ENCODE measurements at places on chromosomes 1 and 21.

- no peak for DNase-seq
Measured at GRCh38 chr1:42679364-42679983, 2.7 kb upstream of the YBX1 start.

- DNase-seq, result no peak
Measured at GRCh38 chr1:172976222-172977041, 74.3 kb downstream of the TNFSF18 start.

GRCh38 chr1:149986486-149987296 lies 23.8 kb downstream of the OTUD7B start:
- no peak for DNase-seq

- DNase-seq, result no peak
Measured at GRCh38 chr1:64901663-64902062, 64.7 kb downstream of the JAK1 start.

GRCh38 chr1:26915204-26915842 lies 1.5 kb upstream of the NR0B2 start:
- DNase-seq, result no peak

DNA sequence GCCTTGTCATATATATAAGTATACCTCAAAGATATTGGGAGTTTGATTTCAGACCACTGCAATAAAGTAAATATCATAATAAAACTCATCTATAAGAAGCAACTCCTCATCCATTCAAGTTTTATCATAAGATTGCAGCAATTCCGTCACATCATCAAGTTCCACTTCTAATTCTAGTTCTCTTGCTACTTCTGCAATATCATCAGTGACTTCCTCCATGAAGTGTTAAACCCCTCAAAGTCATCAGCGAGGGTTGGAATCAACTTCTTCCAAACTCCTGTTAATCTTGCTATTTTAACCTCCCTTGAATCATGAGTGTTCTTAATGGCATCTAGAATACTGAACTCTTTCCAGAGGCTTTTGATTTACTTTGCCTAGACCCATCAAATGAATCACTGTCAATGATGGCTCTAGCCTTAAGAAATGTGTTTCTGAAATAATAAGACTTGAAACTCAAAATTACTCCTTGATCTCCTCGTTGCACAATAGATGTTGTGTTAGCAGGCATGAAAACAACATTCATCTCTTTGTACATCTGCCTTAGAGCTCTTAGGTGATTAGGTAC lies 88.3 kb downstream of the RPE65 start:
- DNase-seq, result no peak

DNA sequence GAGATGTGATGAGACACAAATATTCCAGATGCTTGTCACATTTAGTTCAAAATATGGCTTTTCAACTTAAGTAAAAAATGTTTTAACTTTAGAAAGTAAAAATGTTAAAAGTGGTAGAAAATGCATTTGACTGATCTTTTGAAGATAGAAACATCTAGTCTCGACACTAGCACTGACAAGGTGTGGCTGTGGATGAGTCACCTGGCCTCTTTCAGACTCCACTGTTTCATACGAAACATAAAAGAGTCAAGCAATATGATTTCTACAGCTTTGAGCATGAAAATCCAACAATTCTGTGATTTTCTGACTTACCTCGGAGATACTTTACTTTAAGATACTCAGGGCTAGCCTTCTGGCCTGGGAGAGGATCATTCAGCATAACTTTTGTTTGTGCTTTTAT lies 47.7 kb downstream of the TTC13 start:
- no peak for DNase-seq

DNA sequence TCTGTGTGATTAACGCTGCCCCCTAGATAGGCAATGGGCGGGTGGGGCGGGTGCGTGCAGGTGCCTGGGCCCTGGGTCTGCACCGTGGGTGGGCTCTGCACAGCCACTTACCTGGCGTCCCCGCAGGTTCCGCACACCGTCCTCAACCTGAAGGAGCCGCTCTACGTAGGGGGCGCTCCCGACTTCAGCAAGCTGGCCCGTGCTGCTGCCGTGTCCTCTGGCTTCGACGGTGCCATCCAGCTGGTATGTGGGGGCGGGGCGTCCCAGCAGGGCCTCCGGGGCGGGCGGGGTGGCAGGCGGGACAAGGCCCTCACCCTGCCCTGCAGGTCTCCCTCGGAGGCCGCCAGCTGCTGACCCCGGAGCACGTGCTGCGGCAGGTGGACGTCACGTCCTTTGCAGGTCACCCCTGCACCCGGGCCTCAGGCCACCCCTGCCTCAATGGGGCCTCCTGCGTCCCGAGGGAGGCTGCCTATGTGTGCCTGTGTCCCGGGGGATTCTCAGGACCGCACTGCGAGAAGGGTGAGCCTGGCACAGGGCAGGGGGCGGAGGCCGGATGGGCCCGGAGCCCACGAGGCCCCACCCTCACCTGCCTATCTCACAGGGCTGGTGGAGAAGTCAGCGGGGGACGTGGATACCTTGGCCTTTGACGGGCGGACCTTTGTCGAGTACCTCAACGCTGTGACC lies 22.8 kb downstream of the RNF223 start:
- no peak for DNase-seq

DNA sequence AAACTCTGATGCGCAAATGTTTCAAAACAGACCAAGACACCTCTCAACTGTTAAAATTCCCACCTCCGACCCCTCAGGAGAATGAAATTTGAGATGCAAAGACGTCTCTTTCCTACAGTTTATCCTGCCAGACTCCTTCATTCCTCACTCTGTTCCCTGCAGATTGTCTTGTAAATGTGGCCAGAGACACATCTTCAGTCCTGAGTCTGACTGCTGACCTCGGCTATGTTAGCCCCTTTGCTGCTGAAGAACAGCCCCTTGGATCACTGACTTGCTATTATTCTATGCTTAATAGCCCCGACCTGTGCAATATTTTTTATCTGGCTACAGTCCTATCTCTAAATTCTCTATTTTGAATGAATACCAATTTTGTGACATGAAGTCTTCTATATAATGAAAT lies 16.6 kb upstream of the ESRRG start:
- DNase-seq, result no peak

- no peak for DNase-seq
Measured at GRCh38 chr1:81453367-81453703, 347.4 kb upstream of the ADGRL2 start.

DNA sequence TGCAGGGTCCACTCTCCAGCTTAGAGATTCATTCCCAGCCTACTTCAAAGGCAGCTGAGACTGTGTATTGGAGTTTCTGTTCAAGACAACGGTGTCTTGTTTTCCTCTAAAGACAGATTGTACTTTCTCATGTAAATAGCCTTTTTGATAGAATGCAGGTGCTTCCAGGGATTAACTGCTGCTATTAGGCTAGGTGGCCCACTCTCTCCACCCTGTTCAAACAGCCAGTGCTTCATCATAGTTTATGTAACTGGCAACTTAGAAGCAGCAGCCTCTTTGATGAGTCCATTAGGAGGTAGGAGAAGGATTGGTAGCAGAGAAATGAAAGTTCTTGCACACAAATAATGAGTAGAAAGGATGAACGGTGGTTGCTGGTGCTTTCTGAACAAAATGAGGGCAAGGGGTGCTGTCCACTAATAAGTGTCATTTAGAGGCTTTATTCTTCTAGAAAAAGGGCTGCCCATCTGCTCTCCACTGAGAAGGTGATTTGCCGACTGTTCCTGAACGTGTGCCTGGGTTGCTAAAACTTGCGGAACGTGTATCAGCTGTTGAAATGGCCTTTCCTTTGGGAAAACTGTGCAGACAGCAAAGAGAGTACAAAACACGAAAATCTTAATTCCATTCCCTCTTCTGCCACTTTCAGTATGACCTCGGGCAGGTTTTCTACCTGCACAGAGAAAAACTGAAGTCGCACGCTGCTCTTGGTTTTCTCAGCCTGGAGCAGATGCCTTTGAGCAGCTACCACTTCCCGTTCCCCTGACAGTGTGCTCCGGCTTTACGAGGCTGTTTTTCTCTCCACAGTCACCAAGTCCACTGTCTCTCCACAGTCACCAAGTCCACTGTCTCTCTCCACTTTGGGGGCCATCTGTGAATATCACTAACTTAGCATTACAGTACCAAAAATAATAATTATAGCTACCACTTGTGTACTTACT lies 228.9 kb downstream of the KIF26B start:
- no peak for DNase-seq

DNA sequence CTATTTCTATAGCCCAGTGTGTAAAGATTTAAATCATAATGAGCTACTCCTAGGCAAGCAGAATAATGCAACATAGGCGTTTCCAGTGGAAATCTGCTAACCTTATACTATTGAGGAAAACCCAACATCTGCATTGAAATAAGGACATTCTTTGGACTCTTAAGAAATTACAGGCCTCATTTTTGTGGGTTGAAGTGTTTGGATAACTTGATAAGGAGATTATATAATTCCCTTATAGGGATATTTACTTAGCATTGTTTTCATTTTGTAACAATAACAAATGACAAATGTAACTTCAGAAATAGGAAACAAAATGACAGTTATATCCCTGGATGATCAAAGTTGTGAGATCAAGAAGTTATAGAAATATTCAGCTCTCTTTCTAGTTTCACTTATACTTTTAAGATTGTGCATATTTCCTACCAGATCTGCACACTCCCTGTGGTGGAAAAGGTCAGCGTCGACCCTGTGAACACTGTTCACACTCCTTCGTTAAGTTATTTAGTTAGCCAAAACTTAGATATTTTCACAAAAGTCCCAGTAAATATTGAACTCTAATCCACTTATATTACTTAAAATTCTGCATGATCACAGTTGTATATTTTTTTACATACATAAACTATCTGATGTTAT lies 284.4 kb upstream of the C1orf105 start:
- no peak for DNase-seq

DNA sequence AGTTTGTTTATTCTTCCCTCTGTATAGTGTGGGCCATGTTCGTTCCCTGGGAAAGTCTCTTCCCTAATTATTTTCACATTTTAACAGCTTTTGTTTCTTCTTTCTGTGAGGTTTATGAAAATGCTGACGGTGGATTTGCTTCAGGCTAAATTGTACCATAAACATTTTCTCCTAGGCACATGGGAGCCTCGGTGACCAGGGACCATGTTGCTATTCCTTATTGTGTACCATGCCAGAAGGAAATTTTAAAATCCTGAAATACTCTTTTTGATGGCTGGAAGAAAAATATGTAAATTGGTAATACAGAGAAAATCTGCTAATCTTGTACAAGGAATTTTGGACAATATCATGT lies 230.1 kb upstream of the JUN start:
- no peak for DNase-seq

GRCh38 chr1:43932786-43933385 lies 715 bp upstream of the ARTN start:
- DNase-seq, result no peak

GRCh38 chr21:38993561-38993960 lies 187.8 kb downstream of the ETS2 start:
- DNase-seq, result no peak

GRCh38 chr1:168050307-168050706 lies 86.4 kb downstream of the GPR161 start:
- DNase-seq, result no peak

GRCh38 chr1:93528412-93528811 lies 80.5 kb downstream of the FNBP1L start:
- DNase-seq, result no peak

DNA sequence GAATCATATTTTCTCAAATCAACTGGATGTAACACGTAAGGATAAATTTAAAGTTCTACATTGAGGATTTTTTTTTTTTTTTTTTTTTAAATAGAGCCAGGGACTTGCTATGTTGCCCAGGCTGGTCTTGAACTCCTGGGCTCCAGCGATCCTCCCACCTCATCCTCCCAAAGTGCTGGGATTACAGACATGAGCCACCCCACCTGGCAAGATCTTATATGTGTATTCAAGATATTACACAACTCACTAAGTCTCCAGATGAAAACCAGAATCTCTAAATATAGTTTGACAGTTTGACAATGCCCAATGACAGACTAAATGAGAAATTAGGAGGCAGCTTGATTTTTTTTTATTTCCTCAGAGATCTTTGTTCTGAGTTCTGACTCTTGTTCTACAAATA lies 6.8 kb downstream of the YY1AP1 start:
- DNase-seq, result no peak

- no peak for DNase-seq
Measured at GRCh38 chr21:42352441-42353095, 1.8 kb upstream of the TFF2 start.

GRCh38 chr1:94396356-94397010 lies 21.7 kb upstream of the ABCD3 start:
- no peak for DNase-seq

DNA sequence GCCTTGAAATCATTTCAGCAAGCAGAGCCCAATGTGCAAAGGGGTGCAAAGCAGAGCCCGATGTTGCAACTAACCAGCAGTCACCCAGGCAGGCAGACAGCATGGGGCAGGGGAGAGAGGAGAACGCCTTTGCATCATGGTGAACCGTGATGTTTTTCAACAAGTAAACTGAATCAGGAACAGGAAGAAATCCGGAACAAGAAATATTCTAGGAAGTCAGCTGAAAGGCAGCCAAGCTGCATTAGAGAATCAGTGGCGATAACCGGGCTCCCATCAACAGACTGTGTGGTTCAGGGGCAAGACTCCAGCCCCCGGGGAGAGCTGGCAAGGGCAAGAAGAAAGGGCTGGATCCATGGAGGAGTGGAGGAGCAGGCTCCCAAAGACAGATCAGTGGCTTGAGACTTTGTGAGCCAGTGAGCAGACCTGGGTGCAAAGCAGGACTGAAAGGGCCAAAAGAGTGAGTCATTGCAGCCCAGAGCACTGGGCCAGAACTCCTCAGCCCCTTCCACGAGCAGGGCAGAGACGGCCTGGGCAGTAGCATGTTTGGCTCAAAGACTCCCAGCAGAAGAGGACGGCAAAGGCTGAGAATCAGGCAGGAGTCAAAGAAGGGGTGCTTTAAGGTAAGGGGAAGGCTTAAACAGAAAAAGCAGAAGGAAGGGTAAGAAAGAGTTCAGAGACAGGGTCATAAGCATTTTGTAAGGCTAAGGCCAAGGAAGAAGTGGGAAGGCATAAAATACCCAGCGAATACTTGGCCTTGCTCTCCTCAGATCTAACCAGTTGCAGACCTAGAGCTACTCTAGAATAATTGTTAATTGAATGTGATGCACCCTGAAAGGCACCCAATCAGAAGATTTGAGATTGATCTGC lies 155.0 kb downstream of the SETD4 start:
- no peak for DNase-seq

GRCh38 chr1:153805042-153805745 lies 30.0 kb downstream of the SLC27A3 start:
- peak; percentile 58 for DNase-seq

DNA sequence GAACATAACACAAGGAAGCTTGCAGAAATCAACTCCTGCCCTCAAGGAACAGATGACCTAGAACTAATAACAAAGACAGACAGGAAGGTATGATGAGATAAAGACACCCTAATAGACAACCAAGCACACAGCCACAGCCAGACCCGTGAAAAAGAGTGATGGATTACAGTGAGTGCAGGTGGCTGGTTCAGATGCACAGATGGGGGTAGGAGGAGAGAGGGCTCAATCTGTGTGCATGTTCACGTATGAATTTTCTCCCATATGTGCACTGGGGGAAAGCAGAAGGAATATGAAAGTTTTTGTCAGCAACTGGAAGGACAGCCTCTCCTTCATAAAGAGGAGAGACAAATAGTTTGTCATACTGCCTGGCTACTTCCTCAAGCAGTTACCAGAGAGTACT lies 367.1 kb downstream of the PBX1 start:
- no peak for DNase-seq
